ENCODE measurements at places on chromosomes 7 and 10. TPM values are rescaled to one million over a fixed set of nuclear protein-coding genes. Genes with fewer than 3 reads are reported as not detected.

Gene PPP1R3C
- total RNA-seq, result 41.2 TPM

Gene ENO4
- 0.78 TPM for total RNA-seq

Gene ZNF425
- total RNA-seq, result 5.1 TPM

Gene AMPH
- total RNA-seq, result 17.0 TPM

Gene LARP4B
- 29.5 TPM for total RNA-seq

Gene ARHGEF35
- 0.78 TPM for total RNA-seq

Gene CXCL12
- total RNA-seq, result 19.0 TPM

Gene SPACDR
- total RNA-seq, result not detected

Gene GBX1
- not detected for total RNA-seq

Gene CFAP46
- total RNA-seq, result 1.9 TPM

Gene CALCR
- total RNA-seq, result not detected

Gene RBP3
- not detected for total RNA-seq

Gene ENTPD1
- 9.4 TPM for total RNA-seq

Gene FAM25G
- not detected for total RNA-seq

Gene ZP3
- total RNA-seq, result 1.4 TPM

Gene SPDYE9
- not detected for total RNA-seq

Gene CTBP2
- total RNA-seq, result 52.9 TPM

Gene TMEM270
- not detected for total RNA-seq

Gene PPP1R9A
- total RNA-seq, result 115 TPM

Gene LOXL4
- 0.47 TPM for total RNA-seq

Gene POLR2J2
- 3.1 TPM for total RNA-seq

Gene NOS3
- 0.78 TPM for total RNA-seq

Gene ZNF239
- total RNA-seq, result 25.9 TPM
